Omental fat pad (tissue), 4 donors: ENCODE measurements at places on chromosomes 6 and 20.

GRCh38 chr6:160055378-160055777 is 66.2 kb upstream of the SLC22A1 start:
- no peak for DNase-seq

DNA sequence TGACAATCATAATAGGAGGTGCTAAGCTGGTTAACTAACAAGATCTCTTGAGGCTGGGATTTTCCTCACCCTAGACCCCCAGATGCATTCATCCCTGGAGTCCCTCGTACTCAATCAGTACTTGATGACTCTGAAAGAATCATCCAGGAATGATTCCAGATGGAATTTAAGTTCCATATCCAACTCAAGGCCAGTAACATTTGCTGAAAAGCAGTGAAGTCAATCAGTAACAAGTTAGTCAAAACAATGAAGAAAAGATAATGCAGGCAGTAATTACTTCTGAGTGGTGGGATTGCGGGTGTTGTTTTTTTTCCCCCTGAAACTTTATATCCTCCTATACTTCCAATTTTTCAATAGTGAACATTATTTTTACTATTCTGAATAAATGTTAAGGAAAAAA is 18.6 kb downstream of the GMDS start:
- DNase-seq: no peak

- DNase-seq: no peak
Observed at GRCh38 chr20:20440481-20440880, 72.6 kb downstream of the INSM1 start.

DNA sequence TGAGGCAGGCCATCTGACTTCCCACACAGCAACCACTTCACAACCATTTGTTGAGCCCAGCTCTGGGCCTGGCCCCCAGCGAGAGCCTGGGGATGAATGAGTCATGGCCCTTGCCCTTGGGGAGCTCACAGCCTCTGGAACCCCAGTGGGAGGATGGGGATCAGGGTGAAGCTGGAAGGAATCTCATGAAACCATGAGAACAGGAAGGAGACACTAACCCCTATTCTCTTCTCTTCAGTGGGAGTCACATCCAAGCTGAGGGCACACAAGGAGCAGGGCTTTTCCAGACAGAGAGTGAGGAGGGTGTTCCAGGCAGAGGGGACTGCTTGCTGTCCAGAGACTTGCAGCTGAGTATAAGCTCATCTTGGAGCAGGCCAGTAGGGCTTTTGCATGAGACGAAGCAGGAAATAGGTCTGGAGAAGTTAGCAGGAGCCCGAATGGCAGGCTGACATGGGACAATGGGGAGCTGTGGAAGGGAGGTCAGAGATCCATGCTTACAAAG is 7.5 kb downstream of the FOXS1 start:
- DNase-seq: no peak

- no peak for DNase-seq
Observed at GRCh38 chr6:44527583-44528369, 140.3 kb downstream of the CDC5L start.

DNA sequence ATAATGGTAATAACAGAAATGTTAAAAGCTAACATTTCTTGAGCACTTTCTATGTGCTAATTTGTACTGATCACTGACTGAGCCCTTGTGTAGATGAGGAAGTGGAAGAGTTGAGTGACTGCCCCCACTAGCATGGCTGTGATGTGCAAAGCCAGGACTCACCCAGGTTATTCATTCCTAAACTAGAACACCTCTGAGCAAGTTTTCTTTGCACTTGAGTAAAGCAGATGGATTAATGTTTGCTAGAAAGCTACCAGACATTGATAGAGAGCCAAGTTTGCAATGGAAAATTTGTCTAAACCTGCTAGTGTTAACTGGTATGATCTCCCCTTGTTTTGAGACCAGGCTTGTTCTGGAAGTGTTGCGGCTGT is 467.4 kb upstream of the PLCB4 start:
- no peak for DNase-seq

GRCh38 chr6:43705996-43706395 is 18.4 kb upstream of the MRPS18A start:
- DNase-seq: no peak

- DNase-seq: no peak
Observed at GRCh38 chr6:12719017-12719416, 2.5 kb downstream of the PHACTR1 start.

- DNase-seq: no peak
Observed at GRCh38 chr6:48110436-48111142, 408 bp downstream of the PTCHD4 start.

GRCh38 chr6:3183066-3183465 is 25.7 kb upstream of the TUBB2A start:
- no peak for DNase-seq

DNA sequence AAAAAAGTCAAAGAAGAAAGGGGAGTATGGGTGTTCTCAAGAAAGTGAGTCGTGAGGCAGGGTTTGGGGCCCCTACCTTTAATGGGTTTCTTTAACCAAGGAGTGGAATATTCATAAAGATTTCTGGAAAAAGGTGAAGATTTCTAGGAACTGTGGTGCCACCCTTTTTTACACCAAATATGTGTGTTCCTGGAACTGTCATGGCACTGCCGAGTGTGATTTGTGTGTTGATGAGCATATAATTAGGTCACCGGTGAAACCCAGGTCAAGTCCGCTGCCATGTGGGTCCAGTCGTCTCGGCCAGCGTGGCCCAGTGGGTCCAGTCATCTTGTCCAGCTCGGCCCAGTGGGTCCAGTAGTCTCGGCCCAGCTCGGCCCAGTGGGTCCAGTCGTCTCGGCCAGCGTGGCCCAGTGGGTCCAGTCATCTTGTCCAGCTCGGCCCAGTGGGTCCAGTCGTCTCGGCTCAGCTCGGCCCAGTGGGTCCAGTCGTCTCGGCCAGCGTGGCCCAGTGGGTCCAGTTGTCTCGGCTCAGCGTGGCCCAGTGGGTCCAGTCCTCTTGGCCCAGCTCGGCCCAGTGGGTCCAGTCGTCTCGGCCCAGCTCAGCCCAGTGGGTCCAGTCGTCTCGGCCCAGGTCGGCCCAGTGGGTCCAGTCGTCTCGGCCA is 8.3 kb upstream of the EEF1A2 start:
- no peak for DNase-seq

- no peak for DNase-seq
Observed at GRCh38 chr6:50520326-50521266, 192.7 kb upstream of the TFAP2D start.

DNA sequence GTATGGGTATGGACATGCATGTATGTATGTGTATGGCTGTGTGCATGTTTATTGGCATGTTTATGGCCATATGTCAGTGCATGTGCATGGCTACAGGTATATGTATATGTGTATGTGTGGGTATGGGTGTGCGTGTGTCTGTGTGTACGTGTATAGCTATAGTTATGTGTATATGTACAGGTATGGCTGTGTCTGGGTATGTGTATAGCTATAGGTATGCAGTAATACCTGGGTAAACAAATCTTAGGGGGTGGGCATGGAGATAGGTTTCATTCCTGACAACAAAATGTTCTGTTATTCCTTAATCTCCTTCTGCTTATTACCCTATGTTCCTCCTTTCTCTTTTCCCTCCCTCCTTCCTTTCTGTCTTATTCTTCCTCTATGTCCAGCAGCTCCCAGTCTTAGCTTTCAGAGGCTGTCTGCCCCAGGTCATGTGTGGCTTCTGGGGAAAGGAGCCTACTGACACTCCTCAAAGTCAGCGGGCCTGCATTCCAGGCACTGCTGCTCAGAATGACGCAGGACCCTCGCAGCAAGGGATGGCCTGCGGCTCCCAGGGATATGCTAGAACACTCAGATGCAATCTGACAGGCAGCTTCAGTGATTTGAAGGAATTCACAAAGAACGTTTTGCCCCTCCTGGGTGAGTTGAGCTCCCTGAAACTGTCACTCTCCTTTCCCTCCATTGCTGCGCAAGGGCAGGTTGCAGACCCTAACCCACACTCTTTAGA is 139.3 kb upstream of the PHACTR1 start:
- no peak for DNase-seq

GRCh38 chr6:87902383-87902782 is 145.3 kb upstream of the SPACA1 start:
- no peak for DNase-seq

DNA sequence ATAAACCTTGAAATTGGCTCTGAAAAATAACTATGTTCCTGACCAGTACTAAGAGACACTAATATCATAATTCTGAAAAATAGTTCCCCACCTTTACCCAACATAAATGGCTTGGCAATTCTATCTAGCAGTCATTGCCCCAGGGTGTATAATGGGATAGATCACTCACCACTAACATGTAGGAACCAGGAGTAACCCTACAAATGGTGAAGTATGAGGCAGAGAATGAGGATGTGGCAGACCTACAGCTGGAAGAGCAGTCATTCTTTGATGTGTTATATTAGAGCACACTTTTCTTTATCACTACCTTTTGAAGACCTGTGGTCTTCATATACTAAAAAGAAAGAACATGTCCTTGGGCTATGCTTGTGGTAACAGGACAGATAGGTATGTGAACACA is 136.5 kb upstream of the SYNDIG1 start:
- DNase-seq: no peak

DNA sequence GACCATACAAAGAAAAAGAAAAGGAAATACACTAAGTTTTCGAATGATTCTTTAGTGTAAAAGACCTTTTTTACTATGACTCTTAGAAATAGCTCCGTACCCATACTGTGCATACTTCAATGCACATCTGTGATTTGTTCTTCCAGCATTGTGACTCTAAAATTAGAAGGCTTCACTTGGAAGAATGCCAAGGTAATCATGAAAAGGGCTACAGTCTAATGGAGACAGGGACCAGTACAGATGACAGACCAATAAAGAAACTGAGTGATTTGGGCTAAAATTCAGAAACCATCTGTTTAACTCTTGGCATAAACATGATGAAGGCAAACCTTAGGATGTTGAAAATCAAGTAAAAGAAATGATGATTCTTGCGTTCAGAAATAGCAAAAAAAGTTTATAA is 46.3 kb downstream of the CYP39A1 start:
- DNase-seq: no peak

DNA sequence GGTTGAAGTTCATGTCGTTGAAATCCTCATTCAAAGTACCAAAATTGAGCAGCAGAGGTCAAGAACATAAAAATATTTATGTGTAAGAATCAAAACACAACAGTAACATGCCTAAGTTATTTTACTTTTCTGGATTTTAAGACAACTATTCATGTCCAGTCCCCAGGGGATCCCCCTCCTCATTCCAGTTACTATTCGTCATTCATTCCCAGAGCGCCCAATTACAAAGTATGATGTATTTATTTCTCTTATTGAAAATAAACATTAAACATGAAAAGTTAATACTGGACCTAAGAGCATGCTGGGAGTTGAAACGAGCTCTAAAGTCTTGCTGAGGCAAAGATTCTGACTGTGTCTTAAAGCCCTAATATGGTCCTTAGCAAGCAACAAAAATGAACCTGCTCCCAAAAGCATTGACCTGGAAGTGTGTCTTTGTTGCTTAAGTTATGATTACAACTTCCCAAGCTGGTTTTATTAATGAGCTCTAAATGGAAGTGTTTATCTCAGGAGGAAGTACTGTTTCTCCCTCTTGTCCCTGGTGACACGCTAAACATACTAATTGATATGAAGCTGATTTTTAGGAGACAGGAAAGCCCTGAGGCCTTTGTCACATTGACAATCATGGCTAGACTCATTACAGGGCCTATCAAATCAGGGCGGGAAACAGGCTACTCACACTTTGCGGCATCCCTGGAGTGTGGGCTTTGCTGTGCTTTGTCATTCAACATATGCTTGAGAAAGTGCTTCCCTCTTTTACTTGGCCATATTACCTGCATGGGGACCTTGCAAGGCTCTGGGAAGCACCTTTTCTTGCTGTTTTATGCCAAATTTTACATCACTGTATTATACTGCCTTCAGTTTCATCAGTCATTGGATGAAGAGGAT is 192.2 kb upstream of the DTNBP1 start:
- no peak for DNase-seq

DNA sequence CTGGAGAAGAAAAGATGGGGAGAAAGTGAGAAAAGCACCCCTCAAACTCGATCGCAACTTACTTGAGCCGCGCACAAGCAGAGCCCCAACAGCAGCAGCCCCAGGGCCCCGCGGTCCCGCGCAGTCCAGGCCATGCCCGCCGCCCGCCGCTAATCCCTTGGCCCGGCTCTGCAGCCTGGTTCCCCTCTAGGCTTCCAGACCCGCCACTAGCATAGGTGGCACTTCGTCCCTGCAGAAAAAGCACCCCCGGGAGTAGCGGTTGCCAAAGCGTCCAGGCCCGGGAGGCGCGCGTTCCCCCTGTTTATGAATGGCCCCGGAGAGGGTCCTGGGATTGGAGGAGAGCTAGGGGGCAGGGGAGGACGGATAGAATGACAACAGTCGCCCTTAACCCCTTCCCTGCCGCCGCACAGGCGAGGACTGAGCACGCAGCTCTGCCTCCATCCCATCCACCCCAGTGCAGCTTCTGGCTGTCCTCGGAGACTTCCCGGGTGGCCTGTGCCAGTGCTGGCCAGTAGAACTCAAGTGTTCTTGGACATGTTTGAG is 19.9 kb downstream of the COL9A1 start:
- no peak for DNase-seq

- no peak for DNase-seq
Observed at GRCh38 chr6:37549154-37549553, 49.5 kb upstream of the CCDC167 start.

DNA sequence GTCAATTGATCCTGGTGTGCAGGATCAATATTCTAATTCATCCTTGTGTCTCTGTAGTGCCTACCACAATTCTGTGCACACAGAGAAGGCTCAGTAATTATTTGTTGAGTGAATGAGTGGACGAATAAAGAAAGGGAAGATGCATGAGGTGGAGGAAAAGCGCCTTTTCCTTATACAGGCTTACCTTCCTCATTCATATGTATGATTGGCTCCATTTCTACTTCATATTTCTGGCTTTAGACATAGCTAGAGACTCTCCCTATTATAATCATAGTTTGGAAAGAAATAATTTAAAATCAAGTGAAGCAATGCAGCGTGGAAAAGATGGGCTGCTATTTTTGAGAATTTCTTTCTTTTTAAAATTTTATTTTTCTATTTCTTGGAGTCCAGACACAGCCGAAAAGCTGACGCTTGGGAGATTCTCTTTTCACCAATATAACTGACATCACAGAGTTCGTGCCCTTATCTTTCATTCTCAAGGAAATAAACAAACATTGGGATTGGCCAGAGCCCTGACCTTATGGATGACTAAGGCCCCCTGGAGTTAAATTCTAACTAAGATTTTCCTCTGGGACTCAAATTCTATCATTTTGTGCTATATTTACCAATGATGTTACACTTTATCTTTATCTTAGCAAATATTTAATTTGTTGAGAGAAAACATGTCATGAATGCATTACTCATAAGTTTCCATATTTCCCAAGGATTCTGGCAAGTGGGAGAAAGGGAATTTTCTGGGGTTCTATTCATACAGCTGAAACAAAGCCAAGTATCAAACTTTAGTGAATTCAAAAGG is 48.1 kb downstream of the PRL start:
- no peak for DNase-seq

GRCh38 chr6:111748231-111748647 is 125.0 kb downstream of the FYN start:
- DNase-seq: no peak

- no peak for DNase-seq
Observed at GRCh38 chr20:49540232-49540620, 27.7 kb downstream of the PTGIS start.

- no peak for DNase-seq
Observed at GRCh38 chr20:37850724-37851355, 52.1 kb upstream of the VSTM2L start.
